ENCODE measurements at places on chromosomes 5 and 9.
A peak's percentile ranks its signal among the peaks of the same experiment; 100 is the strongest.

DNA sequence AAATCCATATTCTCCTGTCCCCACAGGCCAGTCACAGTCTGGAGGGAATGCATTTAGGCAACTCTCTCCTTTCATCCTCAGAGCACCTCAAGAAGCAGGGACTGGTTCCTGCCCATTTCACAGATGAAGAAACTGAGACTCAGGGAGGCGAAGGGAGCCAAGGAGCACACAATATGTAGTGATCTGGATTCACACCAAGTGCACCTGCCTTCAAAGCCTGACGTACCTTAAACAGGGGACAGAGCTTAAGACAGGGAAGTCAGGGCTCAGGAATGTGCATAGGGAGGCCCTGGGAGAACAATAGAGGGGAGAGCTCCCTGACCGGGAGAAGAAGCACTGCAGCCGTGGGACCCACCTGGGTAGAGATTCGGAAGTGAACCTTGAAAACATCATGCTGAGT, 83.0 kb downstream of the GABBR2 start:
- no peak for DNase-seq
- no peaks in the 10 kb centered on the region for H3K36me3 ChIP-seq
- no peak overlapping the region for H3K27ac ChIP-seq
- no peaks in the 10 kb centered on the region for H3K4me1 ChIP-seq

GRCh38 chr9:3827175-3827574, 301.4 kb upstream of the RFX3 start:
- no peaks in the 10 kb centered on the region for H3K36me3 ChIP-seq
- H3K4me3 ChIP-seq: no peak overlapping the region
- no peak overlapping the region for H3K27ac ChIP-seq
- H3K4me1 ChIP-seq: no peaks in the 10 kb centered on the region
- H3K27me3 ChIP-seq: no peaks in the 10 kb centered on the region
- DNase-seq: no peak

DNA sequence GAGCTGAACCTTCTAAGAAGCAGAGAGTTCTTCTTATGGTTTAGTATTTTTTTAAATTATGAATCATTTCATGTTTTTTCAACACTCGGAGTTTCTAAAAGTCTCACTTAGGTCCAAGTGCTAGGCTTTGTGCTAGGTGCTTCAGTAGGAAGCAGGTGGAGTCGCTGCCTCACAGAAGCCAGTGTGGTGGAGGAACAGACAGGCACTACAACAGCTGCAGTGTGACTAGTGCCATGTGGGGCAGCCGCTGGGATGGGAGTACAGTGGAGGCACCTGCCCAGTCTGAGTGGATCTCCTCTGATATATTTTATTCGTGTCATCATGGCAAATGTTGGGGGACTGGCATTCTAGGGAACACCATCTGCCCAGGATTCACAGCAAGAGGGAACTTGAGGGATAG, 15.3 kb downstream of the PCDHGC5 start:
- H3K27ac ChIP-seq: no peak overlapping the region
- DNase-seq: no peak
- no peaks in the 10 kb centered on the region for H3K36me3 ChIP-seq
- H3K4me3 ChIP-seq: no peak overlapping the region
- no peaks in the 10 kb centered on the region for H3K27me3 ChIP-seq

GRCh38 chr9:133945314-133945975, 46.7 kb downstream of the VAV2 start:
- no peak overlapping the region for H3K4me3 ChIP-seq
- peak; percentile 39 for DNase-seq
- H3K36me3 ChIP-seq: no peaks in the 10 kb centered on the region
- H3K27me3 ChIP-seq: no peaks in the 10 kb centered on the region
- no peak overlapping the region for H3K27ac ChIP-seq

GRCh38 chr5:168530621-168531150, 1.6 kb downstream of the FBLL1 start:
- peaks cover 18% of the 10 kb centered on the region for H3K27me3 ChIP-seq
- H3K4me1 ChIP-seq: no peaks in the 10 kb centered on the region
- DNase-seq: no peak
- H3K27ac ChIP-seq: no peak overlapping the region
- H3K4me3 ChIP-seq: no peak overlapping the region

GRCh38 chr9:97039514-97039860, 545 bp upstream of the CTSV start:
- H3K4me3 ChIP-seq: peak overlapping the region; percentile 41
- no peak overlapping the region for H3K27ac ChIP-seq
- H3K36me3 ChIP-seq: no peaks in the 10 kb centered on the region
- H3K4me1 ChIP-seq: peaks cover 4% of the 10 kb centered on the region
- DNase-seq: no peak
